ENCODE measurements at places on chromosomes 11 and 22. TPM values are rescaled to one million over a fixed set of nuclear protein-coding genes. Genes with fewer than 3 reads are reported as not detected.
A peak's percentile ranks its signal among the peaks of the same experiment; 100 is the strongest.

DNA sequence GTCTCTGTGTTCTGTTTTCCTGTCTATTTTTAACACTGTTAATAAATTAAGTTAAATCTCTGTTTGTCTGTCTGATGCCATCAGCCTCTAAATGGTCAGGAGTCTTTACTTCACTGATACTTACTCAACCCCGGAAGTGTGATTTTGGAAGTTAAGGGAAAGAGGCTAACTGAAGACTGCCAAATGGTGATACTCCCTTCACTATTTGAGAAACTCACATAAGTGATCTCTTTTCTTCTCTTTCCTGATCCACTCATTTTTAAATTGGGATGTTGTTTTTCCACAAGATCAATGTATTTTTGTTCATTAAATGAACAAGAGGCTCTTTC lies 389 bp upstream of the CASP12 start:
- no peak for DNase-seq

The ADAMTS8 gene
- total RNA-seq: not detected

The MPZL3 gene
- 81.4 TPM for total RNA-seq

GRCh38 chr11:86214710-86215109 lies 29.8 kb upstream of the EED start:
- DNase-seq: peak; percentile 63
